Endothelial cell of coronary artery (primary cell): ENCODE measurements at places on chromosomes 13 and 19. TPM values are rescaled to one million over a fixed set of nuclear protein-coding genes. Genes with fewer than 3 reads are reported as not detected.

RTBDN gene
- not detected in 2 replicates for total RNA-seq

SMAD9 gene
- 1.8 and 2.5 TPM in 2 replicates for total RNA-seq

ANGPTL4 gene
- 21.4 and 262 TPM in 2 replicates for total RNA-seq

PEAK3 gene
- not detected in 2 replicates for total RNA-seq

ZNF610 gene
- total RNA-seq, result 1.4 and 2.1 TPM in 2 replicates

JSRP1 gene
- total RNA-seq, result not detected in 2 replicates

ZIC2 gene
- total RNA-seq, result not detected in 2 replicates

FFAR1 gene
- total RNA-seq, result not detected in 2 replicates

CCL25 gene
- total RNA-seq, result not detected in 2 replicates

NCR1 gene
- not detected in 2 replicates for total RNA-seq

GAPDHS gene
- not detected in 2 replicates for total RNA-seq

NHLRC3 gene
- total RNA-seq, result 5.8 and 11.0 TPM in 2 replicates

ZNF8 gene
- 3.1 and 4.0 TPM in 2 replicates for total RNA-seq

ATP4A gene
- total RNA-seq, result not detected in 2 replicates

HSH2D gene
- not detected in 2 replicates for total RNA-seq

KLK12 gene
- not detected in 2 replicates for total RNA-seq

AMH gene
- 0.18 and 0.19 TPM in 2 replicates for total RNA-seq

ZNF99 gene
- not detected in 2 replicates for total RNA-seq

KISS1R gene
- not detected in 2 replicates for total RNA-seq

TEX29 gene
- total RNA-seq, result not detected in 2 replicates

COMP gene
- total RNA-seq, result not detected in 2 replicates

EBI3 gene
- total RNA-seq, result 0.18 and 0.66 TPM in 2 replicates

BSPH1 gene
- total RNA-seq, result not detected in 2 replicates

SIAH3 gene
- total RNA-seq, result under 0.01 TPM in 1 of 2 replicates, not detected in the other

ELANE gene
- total RNA-seq, result not detected in 2 replicates

RNF17 gene
- total RNA-seq, result 0.28 TPM in 1 of 2 replicates, not detected in the other

KMT2B gene
- 6.2 and 8.8 TPM in 2 replicates for total RNA-seq

PSG5 gene
- 0.81 TPM in 1 of 2 replicates, not detected in the other for total RNA-seq

PNMA8C gene
- total RNA-seq, result not detected in 2 replicates

TINCR gene
- under 0.01 and 0.09 TPM in 2 replicates for total RNA-seq

KLK3 gene
- total RNA-seq, result not detected in 2 replicates

UPK1A gene
- not detected in 2 replicates for total RNA-seq

C1QTNF9B gene
- not detected in 2 replicates for total RNA-seq

ZNF700 gene
- total RNA-seq, result 5.7 and 6.7 TPM in 2 replicates

CLEC11A gene
- total RNA-seq, result 17.5 and 22.1 TPM in 2 replicates

PPP1R37 gene
- 23.1 and 25.9 TPM in 2 replicates for total RNA-seq

PSG6 gene
- total RNA-seq, result not detected in 2 replicates

DACH1 gene
- 4.0 and 6.7 TPM in 2 replicates for total RNA-seq
